Activated T-helper 2 cell treated with anti-CD3 and anti-CD28 coated beads, Interferon-gamma antibody, Interleukin-2, Interleukin-4, amounts not matched to agents 10 μg/mL and 5 μg/mL and 100 μg/mL, durations not matched to agents 14 hours and 24 hours and 36 hours (primary cell): ENCODE measurements at places on chromosomes 3 and 15.

GRCh38 chr3:183370391-183370790 lies 58.0 kb downstream of the MCF2L2 start:
- DNase-seq, result no peak

- no peak for DNase-seq
Measured at GRCh38 chr3:9778143-9779074, 8.7 kb upstream of the CAMK1 start.

DNA sequence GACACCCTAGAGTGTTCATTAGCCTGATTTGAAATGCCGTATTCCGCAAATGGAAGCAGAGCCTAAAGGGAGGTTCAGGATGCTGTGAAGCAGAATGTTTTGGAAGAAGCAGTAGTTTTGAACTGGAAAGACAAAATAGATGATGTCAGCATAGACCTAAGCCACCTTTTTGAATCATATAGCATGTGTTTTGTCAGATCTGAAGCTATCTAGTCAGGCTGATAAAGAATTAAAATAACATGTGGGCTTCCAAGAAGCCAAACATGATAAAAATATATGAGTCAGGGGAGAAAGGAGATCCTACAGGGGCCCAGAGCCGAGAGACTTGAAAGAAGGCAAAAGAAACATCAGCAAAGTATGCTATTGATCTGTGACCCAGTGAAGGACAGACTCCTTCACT lies 47.2 kb upstream of the RASA2 start:
- DNase-seq, result no peak

GRCh38 chr3:15630646-15631350 lies 29.3 kb downstream of the BTD start:
- no peak for DNase-seq

- no peak for DNase-seq
Measured at GRCh38 chr3:117631781-117632180, 922.2 kb downstream of the TUSC7 start.

DNA sequence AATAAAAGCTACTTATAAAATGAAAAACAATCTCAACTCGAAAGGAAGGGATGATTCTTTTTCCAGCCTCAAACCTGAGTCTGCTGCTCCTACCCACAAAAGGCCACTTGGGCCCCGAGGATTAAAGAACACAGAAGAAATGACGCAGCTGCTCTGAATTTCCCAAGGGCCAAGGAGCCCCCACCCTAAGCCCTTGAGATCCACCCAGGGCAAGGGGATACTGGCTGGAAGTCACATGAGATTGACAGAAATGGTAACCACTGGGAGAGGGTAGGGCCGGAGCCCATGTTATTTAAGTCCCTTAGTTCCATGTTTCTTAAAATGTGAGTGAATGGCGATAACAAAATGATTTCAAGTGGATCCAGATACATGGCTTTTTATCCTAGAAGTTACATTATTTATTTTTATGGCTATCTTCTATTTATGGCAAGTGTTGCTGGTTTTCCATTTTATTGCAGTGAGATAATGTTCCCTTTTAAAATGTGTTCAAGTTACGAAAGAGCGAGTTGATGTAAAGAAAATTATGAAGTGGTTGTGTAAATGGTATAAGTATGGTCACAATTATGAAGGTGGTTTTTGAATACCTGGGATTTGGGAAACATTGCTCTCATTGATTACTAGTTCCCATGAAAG lies 16.8 kb downstream of the IGDCC4 start:
- DNase-seq, result no peak

- DNase-seq, result no peak
Measured at GRCh38 chr3:14823393-14823792, 4.6 kb downstream of the FGD5 start.

- peak; percentile 58 for DNase-seq
Measured at GRCh38 chr3:122100591-122101463, 45.7 kb downstream of the CD86 start.

- no peak for DNase-seq
Measured at GRCh38 chr3:102348904-102349303, 85.9 kb upstream of the ZPLD1 start.

- DNase-seq, result no peak
Measured at GRCh38 chr3:112718516-112718915, 77.6 kb upstream of the CCDC80 start.

DNA sequence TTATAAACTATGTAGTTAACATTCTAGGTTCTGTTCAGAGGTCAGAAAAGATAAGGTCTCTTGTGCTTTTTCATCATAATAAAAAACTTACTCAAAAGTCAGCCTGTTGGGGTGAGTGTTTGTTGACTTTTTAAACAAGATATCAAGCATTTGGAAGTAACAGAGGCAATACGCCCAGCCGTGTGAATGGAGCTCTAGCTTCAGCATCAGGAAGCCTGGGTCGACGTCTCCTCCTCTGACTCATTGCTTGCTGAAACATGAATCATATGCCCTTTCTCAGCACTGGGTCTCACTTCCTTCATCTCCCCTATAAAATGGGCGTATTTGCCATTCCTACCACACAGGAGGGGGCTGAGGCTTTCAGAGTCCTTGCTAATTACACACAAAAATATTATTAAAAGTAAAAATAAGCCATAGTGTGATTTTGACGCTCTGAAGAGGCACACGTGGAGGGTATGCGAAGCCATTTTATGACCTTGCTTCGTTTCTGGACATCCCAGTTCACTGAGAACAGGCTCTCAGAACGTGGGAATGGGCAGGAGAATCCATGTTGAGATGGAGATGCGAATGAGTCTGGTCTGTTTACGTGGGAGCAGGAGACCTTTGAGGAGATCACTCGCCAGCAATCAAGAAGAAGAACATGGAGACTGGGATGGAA lies 220.8 kb upstream of the TPRG1 start:
- DNase-seq, result no peak

- DNase-seq, result no peak
Measured at GRCh38 chr15:98614681-98615080, 33.7 kb upstream of the IGF1R start.

GRCh38 chr3:179182902-179183301 lies 34.7 kb downstream of the PIK3CA start:
- no peak for DNase-seq

DNA sequence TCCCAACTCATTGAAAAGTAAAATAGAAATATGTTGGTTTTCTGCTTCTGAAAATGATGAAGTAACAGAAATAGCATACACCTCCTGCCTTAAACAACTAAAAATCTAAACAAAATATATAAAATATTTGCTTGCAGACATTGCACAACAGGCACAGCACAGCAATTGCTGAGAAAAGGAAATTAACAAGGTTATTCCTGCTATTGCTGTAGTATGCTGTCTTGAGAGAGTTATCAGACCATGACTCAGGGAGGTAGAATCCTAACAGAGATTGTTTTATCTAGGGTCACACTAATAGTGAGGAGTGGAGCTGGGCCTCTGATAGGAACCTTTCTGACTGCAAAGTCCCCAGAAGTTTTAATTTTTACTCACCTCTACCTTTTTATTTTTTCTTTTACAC lies 72.6 kb downstream of the ZBTB20 start:
- no peak for DNase-seq

GRCh38 chr15:29638781-29639180 lies 183.5 kb downstream of the TJP1 start:
- no peak for DNase-seq

- no peak for DNase-seq
Measured at GRCh38 chr3:133125171-133125570, 87.0 kb downstream of the TMEM108 start.

GRCh38 chr3:7000501-7000900 lies 139.6 kb downstream of the GRM7 start:
- no peak for DNase-seq

GRCh38 chr3:103600844-103601243 lies 1166.0 kb downstream of the ZPLD1 start:
- DNase-seq, result no peak

GRCh38 chr15:69154078-69154477 lies 6.4 kb upstream of the GLCE start:
- no peak for DNase-seq
